Mesothelial cell of epicardium (in vitro differentiated cells): ENCODE measurements at places on chromosomes 5 and 9. TPM values are rescaled to one million over a fixed set of nuclear protein-coding genes. Genes with fewer than 3 reads are reported as not detected.

CAMK4 gene
- total RNA-seq, result 11.4 to 13.3 TPM (median 11.7 TPM) in 3 replicates

QRFP gene
- not detected in 3 replicates for total RNA-seq

FOXD4 gene
- total RNA-seq, result 0.35 to 0.67 TPM (median 0.38 TPM) in 3 replicates

PLCXD3 gene
- total RNA-seq, result not detected in 3 replicates

BTNL3 gene
- not detected in 3 replicates for total RNA-seq

HAVCR2 gene
- total RNA-seq, result 0.84 to 1.2 TPM (median 0.86 TPM) in 3 replicates

MSMP gene
- total RNA-seq, result not detected in 3 replicates

FAM78A gene
- total RNA-seq, result 0.54 to 0.80 TPM (median 0.64 TPM) in 3 replicates

EIF4E1B gene
- total RNA-seq, result not detected in 3 replicates

APBA1 gene
- 17.5 to 20.9 TPM (median 18.4 TPM) in 3 replicates for total RNA-seq

PCDH12 gene
- total RNA-seq, result 0.07 to 0.29 TPM (median 0.18 TPM) in 3 replicates

TAF11L9 gene
- not detected in 3 replicates for total RNA-seq

GABRP gene
- total RNA-seq, result 274 to 327 TPM (median 301 TPM) in 3 replicates

PTPN3 gene
- total RNA-seq, result 6.2 to 7.5 TPM (median 6.8 TPM) in 3 replicates

KIF12 gene
- total RNA-seq, result 3.3 to 5.2 TPM (median 4.7 TPM) in 3 replicates

PKD2L2 gene
- not detected in 3 replicates for total RNA-seq

PPWD1 gene
- 53.3 to 56.8 TPM (median 54.6 TPM) in 3 replicates for total RNA-seq

GABRA1 gene
- total RNA-seq, result not detected in 3 replicates

FBXL17 gene
- total RNA-seq, result 13.8 to 21.6 TPM (median 17.3 TPM) in 3 replicates

SARDH gene
- total RNA-seq, result 11.8 to 13.9 TPM (median 12.9 TPM) in 3 replicates

COL15A1 gene
- total RNA-seq, result 42.4 to 51.0 TPM (median 50.1 TPM) in 3 replicates

PCDHB14 gene
- 7.1 to 8.6 TPM (median 7.7 TPM) in 3 replicates for total RNA-seq

KCNV2 gene
- not detected in 3 replicates for total RNA-seq

ADAMTS2 gene
- 8.2 to 10.5 TPM (median 9.5 TPM) in 3 replicates for total RNA-seq

KCTD16 gene
- total RNA-seq, result 3.9 to 4.8 TPM (median 4.5 TPM) in 3 replicates

DCTN3 gene
- 76.7 to 80.1 TPM (median 77.1 TPM) in 3 replicates for total RNA-seq

CHSY3 gene
- 3.6 to 4.8 TPM (median 3.6 TPM) in 3 replicates for total RNA-seq

FAM81B gene
- 2.7 to 4.3 TPM (median 4.0 TPM) in 3 replicates for total RNA-seq

FYB1 gene
- total RNA-seq, result 1.2 to 1.6 TPM (median 1.5 TPM) in 3 replicates

GRIN3A gene
- total RNA-seq, result 3.0 to 4.1 TPM (median 3.3 TPM) in 3 replicates

CCDC192 gene
- total RNA-seq, result 1.8 to 2.1 TPM (median 2.0 TPM) in 3 replicates

TRIM36 gene
- total RNA-seq, result 1.3 to 2.5 TPM (median 1.3 TPM) in 3 replicates

NRARP gene
- 7.4 to 9.6 TPM (median 9.2 TPM) in 3 replicates for total RNA-seq

PIP5KL1 gene
- total RNA-seq, result 7.6 to 9.0 TPM (median 8.2 TPM) in 3 replicates

FOXD4L3 gene
- total RNA-seq, result 0.25 TPM in 2 of 3 replicates, not detected in the other

MLANA gene
- total RNA-seq, result not detected in 3 replicates
